ENCODE measurements at places on chromosomes 16 and 17. TPM values are rescaled to one million over a fixed set of nuclear protein-coding genes. Genes with fewer than 3 reads are reported as not detected.

KRT15 gene
- polyA plus RNA-seq = 1.3 TPM

UMOD gene
- polyA plus RNA-seq = 86.2 TPM

TVP23A gene
- polyA plus RNA-seq = 3.9 TPM

TBC1D3E gene
- polyA plus RNA-seq = not detected

DNA sequence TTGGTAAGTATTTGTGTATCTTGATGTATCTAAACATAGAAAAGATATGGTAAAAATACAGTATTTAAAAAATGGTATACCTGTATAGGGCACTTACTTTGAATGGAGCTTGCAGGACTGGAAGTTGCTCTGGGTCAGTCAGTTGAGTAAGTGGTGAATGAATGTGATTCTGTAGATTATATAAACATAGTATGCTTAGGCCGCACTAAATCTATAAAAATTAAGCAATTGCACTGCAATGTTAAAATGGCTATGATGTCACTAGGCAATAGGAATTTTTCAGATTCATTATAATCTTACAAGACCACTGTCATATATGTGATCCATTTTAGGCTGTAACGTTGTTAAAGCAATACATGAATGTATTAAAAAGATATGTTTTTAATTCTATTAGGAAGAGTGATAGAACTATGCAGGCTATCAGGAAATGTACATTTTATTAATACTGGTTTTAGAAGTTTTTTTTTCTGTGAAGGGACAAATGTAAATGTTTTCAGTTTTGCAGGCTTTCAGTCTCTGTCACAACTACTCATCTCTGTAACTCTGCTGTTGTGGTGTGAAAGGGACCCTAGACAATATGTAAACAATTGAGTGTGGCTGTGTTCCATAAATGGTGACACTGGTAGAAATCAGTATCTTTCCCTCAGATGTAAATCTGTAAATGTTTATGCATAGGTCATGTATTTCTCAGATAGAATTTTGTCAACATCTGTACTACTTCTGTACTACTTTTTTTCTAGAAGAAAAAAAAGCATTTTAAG is 10.5 kb downstream of the CBFB start:
- DNase-seq = no peak
